ENCODE measurements at places on chromosomes 2 and 18. TPM values are rescaled to one million over a fixed set of nuclear protein-coding genes. Genes with fewer than 3 reads are reported as not detected.
A peak's percentile ranks its signal among the peaks of the same experiment; 100 is the strongest.

DNA sequence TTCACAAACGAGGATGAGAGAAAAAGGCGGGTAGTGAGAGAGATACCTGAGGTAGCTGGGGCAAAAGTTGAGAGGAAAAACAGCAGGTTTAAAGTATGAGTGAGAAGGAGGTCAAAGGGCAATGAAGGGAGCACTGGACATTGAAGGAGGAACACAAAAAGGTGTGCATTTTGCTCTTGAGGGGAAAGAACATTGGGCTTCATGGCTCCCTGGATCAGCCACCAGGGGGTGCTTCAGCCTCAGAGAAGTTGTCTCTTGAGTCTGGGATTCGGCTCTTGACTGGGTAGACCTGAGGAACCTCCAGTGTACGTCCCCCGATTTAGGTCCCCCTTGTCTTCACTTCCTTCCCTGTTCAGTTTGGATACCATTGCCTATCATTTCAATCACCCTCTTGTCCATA is 128.5 kb downstream of the RAPGEF4 start:
- H3K4me1 ChIP-seq, result no peaks in the 10 kb centered on the region

DNA sequence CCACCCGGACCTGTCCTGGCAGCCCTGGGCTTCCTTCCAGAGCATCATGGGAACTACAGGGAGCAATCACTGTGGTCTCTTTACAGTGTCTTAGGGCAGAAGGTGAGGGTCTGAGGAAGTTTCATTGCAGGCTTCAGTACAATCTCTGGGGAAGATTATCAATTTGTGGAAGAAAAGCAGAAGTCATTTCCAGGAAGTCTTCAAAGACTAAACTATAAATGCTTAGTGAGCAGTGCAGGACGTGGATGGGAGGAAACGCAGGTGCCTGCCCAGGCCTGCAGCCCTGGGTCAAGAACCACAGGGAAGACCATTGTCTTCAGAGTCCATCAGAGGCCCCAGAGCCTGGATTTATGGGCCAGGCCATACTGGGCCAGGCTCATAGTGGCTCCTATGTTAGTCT is 54.3 kb downstream of the INO80C start:
- no peak overlapping the region for H3K4me3 ChIP-seq
- no peak overlapping the region for H3K27ac ChIP-seq
- no peaks in the 10 kb centered on the region for H3K4me1 ChIP-seq
- H3K27me3 ChIP-seq, result no peaks in the 10 kb centered on the region
- no peaks in the 10 kb centered on the region for H3K36me3 ChIP-seq

GRCh38 chr2:144596073-144596871 is 76.4 kb upstream of the ZEB2 start:
- H3K4me3 ChIP-seq, result no peak overlapping the region
- H3K27ac ChIP-seq, result no peak overlapping the region
- no peaks in the 10 kb centered on the region for H3K27me3 ChIP-seq
- peak; percentile 13 for DNase-seq
- no peaks in the 10 kb centered on the region for H3K4me1 ChIP-seq
- no peaks in the 10 kb centered on the region for H3K36me3 ChIP-seq

RAB27B gene
- total RNA-seq, result 12.7 TPM

TXNDC2 gene
- total RNA-seq, result 0.11 TPM

All from PC-9 (cell line).